ENCODE measurements at places on chromosomes 16 and 17. TPM values are rescaled to one million over a fixed set of nuclear protein-coding genes. Genes with fewer than 3 reads are reported as not detected.

NDEL1 gene
- total RNA-seq: 57.7 TPM

TNFRSF13B gene
- total RNA-seq: 0.61 TPM

GRCh38 chr16:66751053-66751302 is 431 bp downstream of the DYNC1LI2 start:
- DNase-seq: peak; percentile 36

GRCh38 chr16:65698791-65699321 is 577.0 kb upstream of the CDH11 start:
- peak; percentile 40 for DNase-seq

DNA sequence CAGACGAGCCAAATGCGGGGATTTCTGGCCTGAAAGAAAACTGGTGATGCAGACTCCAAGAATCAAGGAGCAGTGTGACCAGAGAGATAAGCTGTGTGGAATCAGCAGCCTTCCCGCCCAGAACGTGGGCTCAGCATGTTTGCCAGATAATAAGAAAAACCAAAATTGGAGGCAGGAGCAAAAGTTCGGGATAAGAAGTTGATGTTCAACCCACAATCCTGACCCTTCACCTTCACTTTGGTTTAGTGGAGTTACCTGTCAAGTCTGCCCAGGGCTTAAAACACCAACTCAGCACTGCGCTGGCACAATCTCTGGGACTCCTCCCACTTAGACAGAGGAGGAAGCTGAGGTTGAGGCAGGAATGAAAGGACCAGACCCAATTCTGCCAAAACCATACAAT is 3.1 kb downstream of the SLC43A2 start:
- DNase-seq: no peak

DNA sequence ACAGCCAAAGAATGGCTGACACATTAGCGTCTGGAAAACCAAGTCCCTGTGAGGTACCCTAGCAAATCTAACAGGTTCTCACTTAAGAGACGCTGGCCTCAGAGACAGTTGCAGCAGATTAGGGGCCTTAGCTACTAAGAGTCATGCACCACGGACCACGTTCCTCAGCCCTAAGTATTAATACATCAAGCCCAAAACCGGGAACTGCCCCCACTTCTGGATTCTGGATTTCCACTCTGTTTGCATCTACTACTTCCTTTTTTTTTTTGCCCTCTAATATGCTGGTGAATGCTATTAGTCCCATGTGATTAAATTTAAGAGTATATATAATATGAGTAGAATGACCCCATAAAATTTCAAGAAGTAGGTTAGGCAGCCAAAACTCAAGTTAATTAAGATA is 775 bp upstream of the TERB1 start:
- no peak for DNase-seq
